ENCODE measurements at places on chromosomes 2 and 18.

GRCh38 chr2:117087535-117088291 lies 726.8 kb upstream of the DDX18 start:
- no peak for DNase-seq

- no peak for DNase-seq
Observed at GRCh38 chr2:54665436-54665856, 58.0 kb upstream of the EML6 start.

DNA sequence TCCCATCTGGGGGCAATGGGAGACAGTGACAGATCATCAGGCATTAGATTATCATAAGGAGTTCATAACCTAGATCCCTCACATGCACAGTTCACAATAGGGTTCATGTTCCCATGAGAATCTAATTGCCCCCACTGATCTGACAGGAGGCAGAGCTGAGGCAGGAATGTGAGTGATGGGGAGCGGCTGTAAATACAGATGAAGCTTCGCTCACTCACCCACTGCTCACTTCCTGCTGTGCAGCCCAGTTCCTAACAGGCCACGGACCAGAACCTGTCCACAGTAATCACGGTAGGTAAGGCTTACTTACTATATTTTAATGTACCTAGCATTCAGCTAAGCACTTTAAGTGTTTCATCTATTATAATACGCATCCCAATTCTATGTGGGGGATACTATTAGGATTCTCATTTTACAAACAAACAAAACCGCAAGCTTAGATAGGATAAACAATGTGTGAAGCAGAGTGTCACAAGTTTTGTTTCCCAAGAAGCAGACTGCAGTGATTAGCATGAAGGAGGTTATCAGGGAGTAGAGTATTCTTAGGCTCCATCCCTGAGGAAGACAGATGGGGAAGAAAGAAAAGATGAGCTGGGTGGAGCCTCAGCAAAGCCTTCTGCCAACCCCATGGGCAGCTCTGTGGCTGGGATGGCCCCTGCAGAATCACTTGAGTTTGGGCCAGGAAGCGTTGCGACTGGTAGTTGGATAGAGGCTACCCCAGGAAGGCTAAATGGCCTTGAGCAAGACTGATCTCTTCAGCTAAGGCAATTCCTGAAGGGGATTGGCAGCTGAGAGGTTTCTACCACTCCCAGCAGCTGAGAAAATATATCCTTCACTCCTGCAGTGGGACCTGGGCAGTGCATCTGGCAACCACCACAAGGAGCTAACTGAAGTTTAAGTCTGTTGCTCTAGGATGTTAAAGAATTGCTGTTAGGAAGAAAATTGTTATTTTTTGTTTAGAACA lies 133.1 kb downstream of the MREG start:
- DNase-seq: no peak

DNA sequence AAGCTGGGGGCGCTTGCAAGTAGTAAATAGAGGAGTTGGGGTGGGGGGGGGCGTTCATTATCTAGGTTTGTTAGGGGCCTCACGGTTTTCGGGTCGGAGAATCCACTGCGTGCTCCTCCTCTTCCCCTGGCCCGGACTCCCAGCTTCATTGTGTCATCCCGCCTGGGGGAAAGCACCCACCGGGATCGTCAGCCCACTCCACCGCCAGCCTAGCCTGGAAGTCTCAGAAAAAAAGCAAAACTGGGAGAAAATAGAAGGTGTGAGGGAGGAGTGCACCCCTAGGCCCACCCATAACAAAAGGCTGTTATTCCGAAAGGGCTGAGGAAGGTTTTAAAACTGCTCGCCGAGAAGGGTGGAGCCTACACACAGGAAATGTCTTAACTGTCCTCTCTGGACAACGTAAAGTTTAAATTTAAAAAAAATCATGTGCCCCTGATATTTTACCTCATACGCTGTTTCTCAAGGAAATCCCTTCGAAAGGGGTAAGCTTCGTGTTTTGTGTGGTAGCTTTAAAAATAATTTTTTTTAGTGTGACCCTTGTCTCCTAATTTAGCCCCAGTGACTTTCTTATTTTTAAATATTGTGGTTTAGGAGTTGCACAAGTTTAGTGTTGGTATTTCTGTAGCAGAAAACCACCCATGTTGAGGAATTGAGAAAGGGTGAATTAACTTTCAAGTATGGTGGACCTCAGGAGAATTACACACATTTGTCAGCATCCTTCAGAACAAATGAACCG lies 104.2 kb downstream of the SPTBN1 start:
- peak; percentile 11 for DNase-seq

GRCh38 chr18:74131124-74131523 lies 16.5 kb downstream of the FBXO15 start:
- DNase-seq: no peak
